ENCODE measurements at places on chromosomes 12 and 14.

DNA sequence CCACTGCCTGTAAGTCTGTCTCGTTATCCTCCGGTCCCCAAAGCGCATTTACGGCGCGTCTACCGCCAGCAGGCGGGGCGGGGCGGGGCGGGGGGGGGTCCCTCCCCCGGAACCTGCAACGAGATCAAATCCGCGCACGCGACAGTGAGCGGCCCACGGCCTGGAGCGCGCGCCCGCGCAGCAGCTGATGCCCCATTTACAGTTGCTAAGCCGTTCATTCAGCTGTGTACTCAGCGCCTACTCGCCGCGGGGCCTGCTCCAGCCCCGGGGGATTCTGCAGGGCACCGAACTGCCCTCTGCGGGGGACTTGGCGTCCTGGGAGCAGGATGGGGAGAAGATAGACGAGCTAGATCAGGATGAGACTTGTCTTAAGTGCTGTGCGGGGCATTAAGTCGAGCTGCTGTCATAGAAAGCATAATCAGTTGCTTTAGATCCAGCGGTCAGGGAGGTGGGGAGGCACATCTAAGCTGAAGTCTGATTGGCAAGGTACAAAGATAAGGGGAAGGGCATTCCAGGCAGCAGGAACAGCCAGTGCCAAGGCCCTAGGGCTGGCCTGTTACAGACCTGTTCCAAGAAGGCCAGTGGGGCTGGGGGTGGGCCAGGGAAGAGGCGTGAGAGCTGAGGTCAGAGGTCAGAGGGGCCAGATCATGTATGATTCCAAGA, 1.4 kb upstream of the CCDC85C start:
- peak; percentile 71 for DNase-seq

DNA sequence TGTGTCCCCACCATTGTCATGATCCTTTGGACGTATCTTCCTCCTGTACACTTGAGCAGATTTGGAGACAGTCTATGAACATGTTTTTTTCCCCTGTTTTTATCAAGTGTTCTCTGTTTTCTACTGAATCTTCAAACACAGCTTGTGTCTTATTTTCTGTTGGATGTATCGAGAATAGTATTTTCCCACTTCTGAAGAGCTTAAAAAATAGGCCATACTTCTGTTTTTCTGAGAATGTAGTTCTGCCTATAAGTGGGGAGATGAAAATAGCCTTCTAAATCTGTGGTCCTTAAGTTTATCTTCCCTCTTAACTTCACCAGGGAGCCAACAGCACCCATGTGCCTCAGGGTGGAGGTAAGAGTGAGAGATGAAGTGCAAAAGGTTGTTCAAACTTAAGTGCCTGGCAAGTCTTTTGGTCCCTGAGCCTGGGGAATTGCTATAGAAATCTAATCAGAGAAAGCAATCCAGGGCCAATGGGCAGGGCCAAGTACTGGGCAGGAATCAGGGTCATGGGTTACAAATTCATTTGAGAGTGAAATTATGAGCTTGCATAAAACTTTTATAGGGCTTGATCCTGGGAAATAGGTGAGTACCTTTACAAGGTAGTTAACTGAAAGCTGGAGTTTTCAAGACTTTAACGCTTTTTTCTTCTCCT, 58.9 kb downstream of the ARF6 start:
- DNase-seq, result no peak

GRCh38 chr12:45226021-45226420, 10.1 kb downstream of the ANO6 start:
- DNase-seq, result no peak

GRCh38 chr14:104305511-104306449, 167.4 kb downstream of the KIF26A start:
- no peak for DNase-seq

DNA sequence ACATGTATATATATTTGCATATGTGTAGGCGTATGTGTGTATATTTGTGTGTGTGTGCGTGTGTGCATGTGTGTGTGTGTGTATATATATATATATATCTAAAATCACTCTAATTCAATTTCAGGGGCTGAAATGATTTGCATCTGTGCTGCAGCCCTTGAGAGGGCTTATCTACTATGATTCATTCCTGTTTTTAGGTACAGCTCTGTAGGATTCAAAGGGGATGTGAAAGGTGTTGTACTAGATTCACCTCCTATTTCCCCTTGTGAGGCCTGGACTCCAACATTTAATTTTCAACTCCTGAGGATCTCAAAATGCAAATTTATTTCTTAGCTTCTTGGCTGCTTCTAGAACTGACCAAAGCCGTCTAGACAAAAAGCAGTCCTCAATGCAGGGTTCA, 11.1 kb downstream of the ERP27 start:
- DNase-seq, result no peak

GRCh38 chr14:68172216-68172615, 352.6 kb downstream of the RAD51B start:
- no peak for DNase-seq

DNA sequence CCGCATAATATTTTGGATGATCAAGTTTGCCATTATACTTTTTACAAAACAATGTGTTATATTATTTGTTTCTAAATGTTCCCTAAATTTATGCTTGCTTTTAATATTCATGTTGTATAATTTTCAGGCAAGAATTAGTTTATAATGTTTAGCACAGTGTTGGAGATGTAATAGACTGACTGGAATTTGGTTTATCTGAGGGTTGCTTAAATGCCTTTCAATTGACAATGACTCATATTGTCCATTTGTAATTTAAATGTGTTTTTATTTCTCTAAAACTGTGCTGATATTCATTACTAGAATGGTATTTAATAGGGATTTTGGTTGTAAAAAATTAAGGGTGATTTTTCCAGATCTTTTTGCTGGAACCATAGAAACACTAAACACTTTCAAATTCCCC, 788.4 kb downstream of the SLC6A15 start:
- DNase-seq, result no peak

- DNase-seq, result no peak
Observed at GRCh38 chr12:2673966-2674810, 120.6 kb upstream of the FKBP4 start.

DNA sequence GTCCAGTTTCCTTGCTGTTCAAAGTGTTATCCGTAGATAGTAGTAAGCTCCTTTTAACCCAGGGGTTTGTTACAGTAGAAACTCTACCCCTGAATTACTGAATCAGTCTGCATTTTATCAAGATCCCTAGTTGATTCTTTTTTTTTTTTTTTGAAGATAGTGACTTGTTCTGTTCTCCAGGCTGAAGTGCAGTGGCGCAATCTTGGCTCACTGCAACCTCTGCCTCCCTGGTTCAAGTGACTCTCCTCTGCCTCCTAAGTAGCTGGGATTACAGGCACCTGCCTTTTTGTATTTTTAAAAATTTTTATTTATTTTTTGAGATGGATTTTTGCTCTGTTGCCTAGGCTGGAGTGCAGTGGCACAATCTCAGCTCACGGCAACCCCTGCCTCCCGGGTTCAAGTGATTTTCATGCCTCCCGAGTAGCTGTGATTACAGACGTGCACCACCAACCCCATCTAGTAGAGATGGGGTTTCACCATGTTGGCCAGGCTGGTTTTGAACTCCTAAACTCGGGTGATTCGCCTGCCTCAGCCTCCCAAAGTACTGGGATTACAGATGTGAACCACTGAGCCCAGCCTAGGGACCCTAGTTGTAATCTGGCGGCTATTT, 10.5 kb downstream of the LARP4 start:
- DNase-seq, result no peak

DNA sequence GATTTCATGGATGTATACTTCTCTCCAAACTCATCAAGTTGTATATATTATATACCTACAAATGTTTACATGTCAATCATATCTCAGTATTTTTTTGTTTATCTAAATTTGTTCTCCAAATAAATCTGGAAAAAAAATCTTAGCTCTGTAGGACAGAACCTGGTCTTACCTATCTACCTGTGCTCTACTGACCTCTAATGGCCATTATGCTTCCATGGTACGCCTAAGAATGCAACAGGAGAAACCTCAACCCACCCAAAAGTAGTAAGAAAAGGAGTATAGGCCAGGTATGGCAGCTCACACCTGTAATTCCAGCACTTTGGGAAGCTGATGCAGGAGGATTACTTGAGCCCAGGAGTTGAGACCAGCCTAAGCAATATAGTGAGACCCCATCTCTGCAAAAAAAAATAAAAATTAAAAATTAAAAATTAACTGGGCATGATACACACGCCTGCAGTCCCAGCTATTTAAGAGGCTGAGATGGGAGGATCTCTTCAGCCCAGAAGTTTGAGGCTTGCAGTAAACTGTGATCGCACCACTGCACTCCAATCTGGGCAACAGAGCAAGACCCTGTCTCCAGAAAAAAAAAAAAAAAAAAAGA, 8.7 kb downstream of the OR11H4 start:
- DNase-seq, result no peak

DNA sequence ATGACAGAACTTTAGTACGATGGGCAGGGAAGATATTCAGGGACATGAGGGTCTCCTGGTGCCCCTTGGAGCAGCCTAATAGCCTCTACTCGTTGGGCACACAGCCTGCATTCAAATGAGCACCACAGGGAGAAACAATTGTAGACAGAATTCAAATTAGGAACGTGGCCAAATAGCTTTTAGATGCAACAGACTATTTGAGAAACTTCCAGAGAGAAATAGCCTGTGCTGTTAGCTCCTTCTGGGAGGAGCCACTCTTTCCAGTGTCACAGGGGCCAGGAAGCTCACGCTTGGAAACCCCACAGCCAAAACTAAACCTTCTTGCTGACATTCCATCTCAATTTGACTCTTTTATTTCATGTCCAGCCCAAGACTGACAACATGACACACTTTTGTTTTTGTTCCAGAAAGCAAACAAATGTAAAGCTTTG, 114.5 kb downstream of the RPAP3 start:
- DNase-seq, result no peak

DNA sequence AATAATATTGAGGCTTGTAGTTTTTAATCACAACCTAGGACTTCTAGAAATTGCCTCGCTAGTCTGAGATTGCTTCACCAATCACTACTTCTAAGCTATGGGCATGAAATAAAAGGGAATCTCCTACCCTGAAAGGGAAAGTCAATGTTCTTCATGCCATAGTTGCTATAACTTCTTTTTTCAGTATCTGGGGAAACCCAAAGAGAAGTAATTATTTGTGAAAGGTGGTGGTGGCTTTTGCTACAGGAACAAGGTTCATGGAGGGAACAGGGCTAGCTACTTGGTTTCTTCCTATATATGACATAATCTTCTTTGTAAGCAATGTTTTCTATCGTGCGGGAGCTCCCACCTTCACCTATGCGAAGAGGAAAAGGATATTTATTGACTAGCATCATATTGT, 61.6 kb upstream of the DNM1L start:
- DNase-seq, result no peak

GRCh38 chr14:31717294-31718085, 156.3 kb downstream of the NUBPL start:
- DNase-seq, result no peak
